ENCODE measurements at places on chromosomes 13 and 19.

GRCh38 chr13:112741185-112741755 lies 51.4 kb downstream of the ATP11A start:
- DNase-seq, result no peak

- DNase-seq, result peak; percentile 55
Measured at GRCh38 chr19:19540715-19541515, 2.9 kb downstream of the CILP2 start.

GRCh38 chr13:52921194-52921593 lies 72.8 kb upstream of the PCDH8 start:
- DNase-seq, result no peak

DNA sequence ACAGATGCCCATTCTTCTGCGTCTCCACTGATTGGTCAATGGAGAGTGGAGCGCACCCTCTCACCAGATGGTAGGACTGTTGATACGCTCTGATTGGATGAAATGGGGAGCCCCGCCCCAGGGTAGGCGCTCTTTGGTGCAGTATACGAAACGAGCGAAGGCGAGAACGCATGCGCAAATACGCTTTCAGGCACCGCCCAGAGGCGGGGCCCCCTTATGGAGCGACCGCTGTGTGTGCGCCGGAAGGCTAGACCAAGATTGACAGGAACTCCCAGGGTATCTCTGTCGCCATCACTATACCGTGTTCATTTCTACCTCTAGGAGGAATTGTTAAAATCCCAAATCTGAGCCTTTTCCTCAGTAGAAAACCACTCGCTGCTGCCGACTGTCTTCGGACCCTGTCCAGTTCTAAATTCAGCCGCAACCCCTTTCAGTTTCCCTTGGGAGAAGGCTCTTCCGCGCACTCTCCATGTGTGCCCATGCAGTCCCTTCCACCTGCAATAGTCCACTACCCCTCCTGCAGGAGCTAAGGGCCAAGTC lies 720 bp upstream of the HNRNPL start:
- DNase-seq, result peak; percentile 98

- DNase-seq, result no peak
Measured at GRCh38 chr19:7905268-7905667, 1.6 kb downstream of the MAP2K7 start.

- DNase-seq, result no peak
Measured at GRCh38 chr13:111359237-111359915, 38.9 kb downstream of the TEX29 start.

DNA sequence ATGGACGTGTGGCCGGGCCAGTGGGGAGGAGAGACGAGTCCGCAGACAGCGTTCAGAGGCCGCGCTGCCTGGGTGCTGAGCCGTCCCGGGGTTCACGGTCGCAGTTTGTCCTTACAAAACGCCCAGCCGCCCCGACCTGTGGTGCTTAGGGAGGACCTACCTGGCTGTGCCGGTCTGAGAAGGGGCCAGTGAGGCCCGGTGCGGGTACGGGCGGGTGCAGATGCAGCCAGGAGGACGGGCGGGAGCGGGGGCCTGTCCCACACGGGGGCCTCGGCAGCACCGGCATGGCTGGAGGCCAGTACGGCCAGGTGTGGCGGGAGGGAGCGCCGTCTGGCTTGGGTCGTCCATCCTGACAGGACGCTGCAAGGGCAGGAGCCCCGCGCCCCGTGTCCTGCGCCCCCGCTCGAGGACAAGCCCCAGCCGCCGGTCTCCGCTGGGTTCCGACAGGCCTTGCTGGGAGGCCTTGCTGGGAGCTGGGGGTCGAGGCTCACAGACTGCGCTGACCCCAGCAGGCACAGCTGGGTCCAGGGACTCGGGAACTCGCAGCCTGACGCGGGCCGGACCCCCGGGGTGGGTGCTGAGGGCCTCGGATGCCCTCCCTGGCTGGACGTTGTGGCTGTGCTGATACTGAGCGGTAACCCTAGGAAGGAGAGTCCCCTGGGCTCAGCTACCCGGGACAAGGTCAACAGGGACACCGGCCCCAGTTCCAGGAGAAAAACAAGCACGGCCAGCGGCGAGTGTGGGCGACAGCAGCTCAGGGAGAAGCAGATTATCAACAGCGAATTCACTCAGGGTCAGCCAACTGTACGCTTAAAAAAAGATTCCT lies 5.3 kb upstream of the PROZ start:
- no peak for DNase-seq

GRCh38 chr19:52397310-52398080 lies at the start of gene ZNF528:
ZNF528 (plus strand) TSS chr19:52397849; CDS start chr19:52402014, 4,165 bp downstream.
- DNase-seq, result peak; percentile 89

GRCh38 chr19:33638167-33639034 lies 16.6 kb downstream of the CHST8 start:
- no peak for DNase-seq

DNA sequence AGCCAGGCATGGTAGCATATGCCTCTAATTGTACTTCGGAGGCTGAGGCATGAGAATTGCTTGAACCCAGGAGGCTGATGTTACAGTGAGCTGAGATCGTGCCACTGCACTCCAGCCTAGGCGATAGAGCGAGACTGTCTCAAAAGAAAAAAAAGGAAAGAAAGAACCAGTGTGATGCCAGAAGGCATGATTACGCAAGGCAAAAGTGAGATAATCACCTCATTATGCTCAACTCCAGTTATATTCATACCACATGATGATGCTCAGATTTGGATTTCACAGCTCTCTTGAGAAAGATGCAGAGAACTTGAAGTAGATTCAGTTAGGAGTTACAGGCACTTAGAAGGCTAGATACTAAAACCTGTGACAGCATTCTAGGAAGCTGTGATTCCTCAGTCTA lies 21.8 kb downstream of the RCBTB1 start:
- no peak for DNase-seq

GRCh38 chr13:35387682-35388250 lies 88.7 kb downstream of the MAB21L1 start:
- no peak for DNase-seq

GRCh38 chr19:53432088-53432661 lies 391 bp downstream of the ZNF761 start:
- DNase-seq, result no peak

- DNase-seq, result no peak
Measured at GRCh38 chr13:30867089-30867669, 38.9 kb upstream of the MEDAG start.

- DNase-seq, result no peak
Measured at GRCh38 chr13:29754473-29754806, 96.0 kb downstream of the UBL3 start.

DNA sequence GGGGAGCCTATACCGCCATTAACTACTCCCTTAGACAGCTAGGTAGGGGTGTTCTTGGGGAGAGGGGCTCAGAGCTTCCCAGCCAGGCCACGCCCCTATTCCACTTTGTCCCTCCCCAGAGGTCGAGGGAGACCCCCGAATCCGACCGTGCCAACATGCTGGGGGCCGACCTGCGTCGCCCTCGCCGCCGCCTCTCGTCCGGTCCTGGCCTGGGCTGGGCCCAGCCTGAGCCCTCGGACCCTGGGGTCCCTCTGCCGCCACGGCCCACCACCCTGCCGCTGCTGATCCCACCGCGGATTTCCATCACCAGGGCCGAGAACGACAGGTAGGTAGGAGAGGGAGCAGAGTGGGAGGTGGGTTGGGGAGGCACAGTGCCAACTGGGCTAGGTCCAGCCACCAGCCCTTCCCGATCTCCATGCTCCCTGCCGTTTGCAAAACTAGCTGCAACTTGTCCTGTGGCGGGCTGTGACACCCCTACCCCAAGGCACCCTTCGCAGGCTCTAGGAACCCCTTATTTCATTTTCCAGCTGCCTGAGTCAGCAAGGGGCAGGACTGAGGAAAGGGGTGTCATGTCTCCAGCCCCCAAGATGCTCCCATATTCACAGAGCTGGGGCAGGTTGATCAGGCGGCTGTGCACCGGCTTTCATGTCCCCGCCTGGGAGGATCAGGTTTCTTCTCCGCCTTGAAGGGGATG lies 2.6 kb upstream of the PDE4A start:
- no peak for DNase-seq

GRCh38 chr13:33919120-33919519 lies 101.2 kb downstream of the RFC3 start:
- DNase-seq, result no peak

DNA sequence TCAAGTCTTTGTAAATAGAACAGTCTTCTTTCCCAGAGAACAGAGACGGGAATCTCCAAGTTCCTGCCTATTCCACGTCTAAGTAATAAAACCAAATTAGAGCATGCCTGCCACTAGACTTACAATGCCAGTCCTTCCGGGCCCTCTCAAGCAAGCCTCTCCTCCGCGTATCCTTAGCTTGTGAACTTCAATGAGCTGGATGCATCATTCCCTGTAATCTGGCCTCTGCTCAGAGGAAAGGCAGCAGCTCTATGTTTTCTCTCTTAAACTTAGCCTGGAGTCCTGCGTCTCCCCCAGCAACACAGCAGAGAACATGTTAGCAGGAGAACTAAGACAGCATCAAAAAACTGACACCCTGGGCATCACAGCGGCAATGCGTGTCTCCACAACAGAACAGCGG lies 8.2 kb downstream of the NALCN start:
- no peak for DNase-seq

GRCh38 chr19:14138576-14139265 lies 2.3 kb upstream of the ASF1B start:
- no peak for DNase-seq

- DNase-seq, result no peak
Measured at GRCh38 chr19:56174550-56174949, 1.3 kb upstream of the GALP start.

DNA sequence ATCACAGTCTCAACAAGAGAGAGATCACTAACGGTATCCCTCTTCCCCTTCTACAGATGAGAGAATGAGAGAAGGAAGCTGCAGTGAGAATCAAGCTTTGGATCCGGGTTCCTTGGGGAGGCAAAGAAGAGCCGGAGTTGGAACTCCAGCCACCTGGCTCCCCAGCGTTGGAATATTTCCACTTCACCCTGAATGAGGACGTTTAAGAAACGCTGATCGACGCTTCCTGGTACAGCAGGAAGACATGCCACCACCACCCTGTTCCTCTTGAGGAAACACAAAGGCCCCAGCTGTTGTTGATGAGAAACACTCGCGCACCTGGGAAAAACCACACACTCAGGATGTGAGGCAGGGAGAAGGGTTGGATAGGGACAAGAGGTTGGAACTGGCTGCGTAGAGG lies 11.3 kb upstream of the CACNG8 start:
- DNase-seq, result no peak

DNA sequence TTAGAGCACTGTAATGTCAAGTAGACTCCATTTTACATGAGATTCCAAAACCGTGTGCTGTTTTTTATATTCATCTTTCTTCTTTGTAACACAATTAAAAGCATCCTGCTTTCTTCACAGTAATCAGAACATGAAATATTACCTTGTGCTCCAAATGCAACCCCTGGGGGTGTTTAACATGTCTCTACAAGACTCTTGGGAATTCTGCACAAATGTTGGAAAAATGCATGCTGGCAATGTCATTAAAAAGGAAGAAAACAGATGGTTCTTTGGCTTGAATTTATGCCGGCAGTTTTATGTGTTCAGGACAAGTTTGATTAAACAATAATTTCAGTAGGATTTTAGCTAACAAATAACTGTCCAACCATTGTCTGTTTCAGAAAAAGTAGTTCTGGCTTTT lies 159.1 kb downstream of the LIG4 start:
- DNase-seq, result no peak

DNA sequence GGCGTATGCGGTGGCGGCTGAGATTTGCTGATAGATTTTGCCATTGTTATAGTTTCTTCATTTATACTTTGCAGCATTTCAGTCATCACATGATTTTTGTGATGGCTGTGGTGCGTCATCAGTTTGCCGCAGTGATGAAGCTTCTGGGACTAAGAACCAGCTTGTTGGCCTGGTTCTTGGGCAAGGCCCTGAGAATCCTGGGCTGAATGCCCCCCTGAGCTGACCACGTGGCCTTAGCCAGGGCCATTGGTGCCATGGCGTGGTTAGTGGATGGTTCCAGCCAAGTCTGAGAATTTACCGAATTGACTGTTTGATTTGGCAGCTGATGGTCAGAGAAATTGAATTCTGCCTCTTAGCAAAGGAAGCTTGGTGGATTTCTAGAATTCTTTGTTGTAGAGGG lies 17.8 kb downstream of the GATAD2A start:
- no peak for DNase-seq

DNA sequence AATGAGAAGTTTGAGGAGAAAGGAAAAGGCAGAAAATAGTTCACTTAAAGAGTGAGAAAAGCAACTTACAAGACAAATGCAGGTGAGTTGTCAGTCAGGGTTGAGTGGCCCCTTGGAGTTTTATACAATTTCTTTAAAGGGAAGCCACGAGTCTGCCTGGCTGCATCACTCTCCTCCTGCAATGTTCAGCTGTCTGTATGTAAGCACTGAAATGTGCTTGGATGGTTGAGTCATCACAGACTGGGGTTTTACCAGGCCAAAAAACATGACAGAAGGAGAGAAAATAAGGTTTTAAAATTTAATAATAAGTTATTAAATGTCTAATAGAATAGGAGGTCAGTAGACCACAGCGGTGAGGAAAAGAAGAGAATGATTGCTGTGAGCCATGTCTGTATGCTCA lies 51.0 kb upstream of the FGF14 start:
- DNase-seq, result no peak

DNA sequence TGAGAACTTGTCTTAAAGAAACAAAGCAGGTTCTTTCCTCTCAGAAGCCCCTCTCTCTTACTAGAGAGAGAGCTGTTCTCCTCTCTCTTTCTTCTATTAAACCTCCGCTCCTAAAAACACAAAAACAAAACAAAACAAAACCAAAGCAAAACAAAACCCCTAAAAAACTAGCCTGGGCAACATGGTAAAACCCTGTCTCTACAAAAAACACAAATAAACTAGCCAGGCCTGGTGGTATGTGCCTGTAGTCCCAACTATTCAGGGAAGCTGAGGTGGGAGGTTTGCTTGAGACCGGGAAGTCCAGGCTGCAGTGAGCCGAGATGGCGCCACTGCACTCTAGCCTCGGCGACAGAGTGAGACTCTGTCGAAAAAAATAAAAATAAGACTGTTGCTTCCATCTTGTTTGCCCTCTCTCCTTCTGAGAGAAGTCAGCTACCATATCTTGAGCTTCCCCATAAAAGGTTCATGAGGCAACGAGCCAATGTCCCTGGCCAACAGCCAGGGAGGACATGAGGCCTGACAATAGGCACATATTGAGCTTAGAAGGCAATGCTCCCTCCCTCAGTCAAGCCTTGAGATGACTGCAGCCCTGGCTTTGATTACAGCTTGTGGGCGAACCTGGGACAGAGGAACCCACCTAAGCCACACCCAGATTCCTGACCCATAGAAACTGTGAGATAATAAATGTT lies 17.5 kb upstream of the FLT3 start:
- DNase-seq, result no peak
